ENCODE measurements at places on chromosomes 5 and 9.

GRCh38 chr5:86461169-86461956, 156.4 kb upstream of the COX7C start:
- DNase-seq = no peak

DNA sequence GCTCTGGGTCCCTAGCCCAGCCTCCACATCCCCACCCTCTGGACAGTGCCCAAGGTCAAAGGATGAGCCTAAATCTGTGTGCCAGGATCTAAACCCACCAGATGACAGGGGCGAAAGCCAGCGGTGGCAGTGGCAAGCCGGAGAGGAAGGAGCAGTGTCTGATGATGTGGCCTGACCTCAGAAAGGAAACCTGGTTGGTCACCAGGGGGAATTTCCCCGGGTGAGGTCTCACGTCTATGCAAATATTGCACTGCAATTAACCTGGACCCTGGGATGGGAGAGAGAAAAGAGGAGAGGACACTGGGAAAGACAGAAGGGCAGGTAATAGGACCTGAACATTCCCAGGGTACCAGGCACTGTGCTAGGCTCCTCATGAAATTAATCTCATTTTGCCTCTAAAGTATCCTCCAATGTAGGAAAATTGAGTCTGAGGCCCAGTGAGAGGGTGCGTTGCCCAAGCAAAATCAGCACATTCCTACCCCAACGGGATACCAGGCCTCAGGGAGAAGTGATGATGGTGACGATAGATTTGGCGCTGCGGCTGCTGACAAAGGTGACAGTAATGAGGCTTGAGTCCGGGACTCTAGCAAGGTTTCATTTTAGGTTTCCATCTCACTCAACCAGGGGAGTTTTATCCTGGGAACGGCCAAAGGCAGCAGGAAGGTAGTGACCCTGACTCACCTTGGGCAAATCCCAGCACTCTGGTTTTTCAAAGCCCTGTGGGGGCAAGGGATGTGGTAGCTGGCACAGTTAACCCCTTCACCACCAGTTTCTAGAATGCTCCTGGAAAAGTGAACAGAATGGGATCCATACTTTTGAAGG, 13.4 kb upstream of the TNIP1 start:
- no peak for DNase-seq

DNA sequence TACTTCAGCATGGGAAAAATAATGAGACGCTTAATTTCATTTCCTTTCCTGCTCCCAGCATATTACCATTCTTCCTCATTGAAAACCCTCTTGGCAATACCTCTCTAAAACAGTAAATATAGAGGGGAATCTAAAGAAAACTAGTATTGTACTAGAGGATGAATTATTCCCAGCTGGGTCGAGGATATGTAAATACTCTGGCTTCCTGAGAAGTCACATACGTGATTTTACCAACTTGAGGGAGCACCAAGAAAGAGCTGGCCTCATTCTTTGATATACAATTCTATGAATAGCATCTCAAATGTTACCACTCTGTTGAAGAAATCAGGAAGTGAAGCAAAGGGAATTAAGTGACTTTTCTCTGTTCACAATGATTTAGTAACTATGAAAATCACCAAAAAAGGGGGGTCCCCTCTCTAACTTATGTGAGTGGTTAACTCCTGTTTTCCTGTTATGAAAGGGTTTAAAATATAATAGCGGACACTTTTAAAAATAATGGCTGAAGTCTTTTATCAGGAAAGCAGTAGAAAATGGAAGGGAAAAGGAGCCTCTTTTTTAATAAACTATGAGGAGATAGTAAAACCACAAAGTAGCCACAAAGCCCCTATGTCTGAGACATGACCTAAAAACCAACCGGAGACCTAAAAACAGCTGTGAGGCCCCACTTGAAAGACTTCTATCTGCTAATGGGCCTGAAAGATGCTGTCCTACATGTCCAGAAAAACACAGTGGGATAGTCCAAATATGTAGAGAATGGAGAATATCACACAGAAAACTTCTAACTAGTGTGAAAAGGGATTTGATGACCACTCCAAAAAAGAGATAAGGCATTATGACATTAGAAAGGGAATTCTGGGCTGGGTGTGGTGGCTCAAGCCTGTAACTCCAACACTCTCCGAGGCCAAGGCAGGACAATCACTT, 42.6 kb downstream of the LPAR1 start:
- DNase-seq = no peak

- no peak for DNase-seq
Measured at GRCh38 chr5:10729320-10730042, 31.6 kb downstream of the DAP start.

DNA sequence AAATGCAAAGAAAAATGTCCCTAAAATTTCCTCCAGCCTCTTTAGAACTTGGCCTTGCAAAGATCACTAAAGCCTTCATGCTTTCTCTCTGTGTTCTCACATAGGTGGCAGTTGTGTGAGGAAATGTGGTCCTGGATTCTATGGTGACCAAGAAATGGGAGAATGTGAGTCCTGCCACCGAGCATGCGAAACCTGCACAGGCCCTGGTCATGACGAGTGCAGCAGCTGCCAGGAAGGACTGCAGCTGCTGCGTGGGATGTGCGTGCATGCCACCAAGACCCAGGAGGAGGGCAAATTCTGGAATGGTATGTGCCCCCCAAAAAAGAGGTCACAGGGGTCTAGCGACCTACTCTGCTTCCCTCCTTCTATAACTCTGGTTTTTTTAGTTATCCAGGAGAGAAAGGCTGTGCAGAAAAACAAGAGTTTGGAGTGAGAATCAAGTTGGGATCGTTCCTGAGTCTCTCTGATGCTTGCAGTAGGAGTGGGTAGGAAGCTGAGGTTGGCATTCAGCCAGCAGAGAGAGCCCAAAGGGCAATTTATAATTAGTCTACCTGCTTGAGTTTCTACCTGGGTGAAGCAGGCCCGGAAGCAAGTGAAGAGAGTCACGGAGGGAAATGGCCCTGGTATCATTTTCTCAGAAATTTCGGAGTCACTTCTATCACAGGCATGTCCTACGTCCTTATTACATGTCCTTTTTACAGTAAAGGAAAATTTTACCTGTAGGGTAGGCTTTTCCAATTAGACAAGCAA, 97.5 kb downstream of the RFK start:
- no peak for DNase-seq

GRCh38 chr9:74951107-74951720, 1.5 kb downstream of the C9orf40 start:
- no peak for DNase-seq

- no peak for DNase-seq
Measured at GRCh38 chr5:34054400-34054729, 11.4 kb upstream of the C1QTNF3 start.

DNA sequence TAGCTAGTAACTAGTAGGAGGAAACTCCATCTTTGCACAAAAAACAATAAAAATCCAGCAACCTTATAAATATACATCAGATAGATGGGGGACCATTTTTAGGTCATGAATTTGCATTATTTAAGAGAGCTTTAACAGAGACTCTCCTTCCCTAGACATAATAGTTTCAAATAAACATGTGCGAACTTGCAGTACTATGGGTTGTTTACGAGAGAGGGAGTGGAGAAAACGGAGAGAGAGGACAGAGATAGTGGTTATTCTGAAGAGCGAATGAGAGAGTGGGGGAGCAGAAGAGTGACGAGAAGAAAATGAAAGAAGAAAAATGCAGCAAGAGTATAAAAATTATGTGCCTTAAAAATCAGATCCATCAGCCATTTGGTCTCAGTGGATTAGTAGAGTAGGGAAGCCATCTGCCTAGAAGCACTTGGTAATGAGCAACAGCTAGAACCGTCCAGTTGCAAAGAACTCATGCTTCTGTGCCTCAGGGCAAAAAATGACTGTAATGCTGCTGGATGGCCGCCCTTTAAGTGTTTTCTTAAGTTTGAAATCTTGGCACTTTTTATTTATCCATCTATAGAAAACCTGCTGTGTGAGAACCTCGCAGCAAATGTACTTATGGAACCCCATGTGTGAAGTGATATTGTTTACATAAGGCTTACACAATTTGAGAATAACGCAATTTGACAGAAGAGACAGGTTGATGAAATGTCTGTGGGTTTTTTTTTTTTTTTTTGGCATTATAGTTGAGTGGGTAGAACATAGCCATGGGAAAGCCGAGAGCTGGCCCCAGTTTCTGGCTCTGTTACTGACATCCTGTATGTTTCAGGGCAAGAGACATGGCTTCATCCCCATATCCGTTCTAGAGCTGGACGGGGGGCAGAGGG, 95.6 kb upstream of the ZNF608 start:
- DNase-seq = no peak

DNA sequence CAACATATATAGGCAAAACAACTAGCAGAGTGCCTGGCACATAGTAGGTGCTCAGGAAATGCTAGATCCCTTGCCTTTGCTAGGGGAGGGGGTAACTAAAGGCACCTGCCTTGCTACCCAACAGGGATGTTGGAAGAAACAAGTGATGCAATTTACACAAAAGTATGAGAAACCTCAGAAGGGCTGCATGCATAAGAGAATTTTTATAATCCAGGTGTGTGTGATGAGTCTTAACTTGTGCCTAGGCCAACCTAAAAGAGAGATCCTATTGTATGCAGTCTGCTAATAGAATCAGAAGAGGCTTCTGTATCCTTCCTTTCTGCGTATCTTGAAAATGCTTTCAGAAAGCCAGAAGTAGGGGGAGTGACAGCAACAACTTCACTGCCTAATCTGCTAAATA, 135.9 kb downstream of the SLIT3 start:
- DNase-seq = no peak

DNA sequence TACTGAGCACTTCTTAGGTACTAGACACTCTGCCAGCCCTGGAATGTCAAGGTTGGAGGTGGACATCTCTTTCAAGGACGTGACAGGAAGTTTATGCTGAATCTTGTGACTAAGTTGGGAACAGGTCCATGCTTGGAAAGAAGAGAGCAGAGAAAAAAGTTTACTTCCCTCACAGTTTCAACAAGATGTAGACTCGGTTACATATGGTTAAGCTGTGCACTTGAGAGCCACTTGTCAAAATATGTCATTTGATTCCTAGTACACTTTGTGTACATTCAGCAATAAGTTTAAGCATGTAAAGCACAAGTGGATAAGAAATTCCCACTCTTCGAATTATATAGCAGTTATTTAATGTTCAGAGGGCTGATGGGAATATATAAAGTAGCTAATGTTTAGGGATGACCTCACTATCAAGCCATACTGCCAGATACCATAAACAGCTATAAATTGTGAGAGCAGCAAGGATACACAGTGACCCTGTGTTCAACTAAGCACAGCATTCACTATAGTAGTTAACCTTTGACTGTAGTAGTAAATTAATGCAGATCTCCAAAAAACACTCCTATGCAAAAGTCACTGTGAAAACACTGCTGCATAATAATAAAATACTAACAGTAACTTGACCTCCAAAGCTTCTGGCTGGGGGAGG, 1944.6 kb upstream of the WWC1 start:
- no peak for DNase-seq

- peak; percentile 91 for DNase-seq
Measured at GRCh38 chr9:94971378-94972131, 245.1 kb downstream of the AOPEP start.

DNA sequence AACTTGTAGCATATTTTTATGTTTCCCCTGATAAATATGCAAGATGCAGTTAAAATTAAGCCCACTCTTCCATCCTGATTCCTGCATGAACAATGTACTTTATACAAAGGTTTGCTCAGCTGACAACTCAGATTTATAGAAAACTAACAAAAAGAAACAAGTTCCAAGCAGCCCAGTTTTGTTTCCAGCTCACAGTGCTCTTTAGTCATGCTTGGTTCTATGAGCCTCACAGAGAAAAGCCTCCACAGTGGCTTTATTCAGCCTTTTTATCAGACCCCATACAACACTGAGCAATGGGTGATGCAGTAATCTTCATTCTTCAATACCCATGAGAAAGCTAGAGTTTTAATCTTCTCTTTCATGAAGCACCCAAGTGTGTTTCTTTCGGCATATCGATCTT, 329.6 kb downstream of the SLCO4C1 start:
- no peak for DNase-seq

DNA sequence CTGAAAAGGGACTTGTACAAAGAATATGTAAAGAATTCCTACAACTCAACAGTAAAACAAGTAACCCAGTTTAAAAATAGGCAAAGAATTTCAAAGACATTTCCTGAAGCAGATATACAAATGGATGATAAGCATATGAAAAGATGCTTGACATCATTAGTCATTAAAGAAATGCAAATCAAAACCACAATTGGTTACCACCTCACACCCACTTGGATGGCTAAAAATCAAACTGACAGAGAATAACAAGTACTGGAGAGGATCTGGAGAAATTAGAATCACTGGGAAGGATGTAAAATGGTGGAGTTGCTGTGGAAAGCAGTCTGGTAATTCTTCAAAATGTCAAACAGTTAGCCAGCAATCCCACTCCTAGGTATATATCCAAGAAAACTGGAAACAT, 12.5 kb upstream of the FOXE1 start:
- no peak for DNase-seq

DNA sequence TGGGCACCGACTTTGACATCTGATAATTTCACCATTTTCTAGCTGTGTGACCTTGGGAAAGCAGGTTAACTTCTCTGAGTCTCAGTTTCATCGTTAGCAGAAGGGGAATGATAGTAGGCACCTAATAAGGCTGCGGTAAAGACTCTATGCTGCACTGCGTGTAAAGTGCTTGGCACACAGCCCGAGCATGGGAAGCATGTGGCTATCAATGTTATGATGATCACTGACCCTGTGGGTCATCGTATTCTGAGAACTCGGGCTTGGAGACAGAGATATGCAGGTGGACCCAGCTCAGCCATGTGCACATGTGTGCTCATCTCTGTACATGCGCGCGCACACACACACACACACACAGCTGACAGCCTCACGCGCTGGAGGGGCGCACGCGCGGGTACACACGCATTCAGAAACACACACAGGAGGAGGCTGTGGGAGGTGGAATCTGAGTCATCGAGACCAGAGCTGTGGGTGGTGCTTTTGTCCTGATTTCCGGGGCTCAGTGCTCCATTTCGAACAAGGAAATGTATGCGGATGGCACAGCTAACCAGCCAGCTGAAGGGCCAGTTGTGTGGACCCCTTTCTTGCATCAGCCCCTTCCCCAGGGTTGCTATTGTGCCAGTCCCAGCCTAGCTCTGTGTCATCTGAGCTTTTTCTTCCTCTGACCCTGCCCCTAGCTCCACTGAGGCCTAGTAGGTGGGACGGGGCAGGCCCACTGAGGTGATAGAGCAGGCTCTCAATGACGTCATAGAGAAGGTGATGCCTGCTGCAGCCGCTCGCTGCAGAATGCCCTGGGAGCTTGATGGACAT, 11.1 kb upstream of the ARAP3 start:
- no peak for DNase-seq

GRCh38 chr5:72523960-72524582, 16.9 kb upstream of the ZNF366 start:
- DNase-seq = no peak

- no peak for DNase-seq
Measured at GRCh38 chr9:127020036-127020801, 102.2 kb downstream of the ANGPTL2 start.

DNA sequence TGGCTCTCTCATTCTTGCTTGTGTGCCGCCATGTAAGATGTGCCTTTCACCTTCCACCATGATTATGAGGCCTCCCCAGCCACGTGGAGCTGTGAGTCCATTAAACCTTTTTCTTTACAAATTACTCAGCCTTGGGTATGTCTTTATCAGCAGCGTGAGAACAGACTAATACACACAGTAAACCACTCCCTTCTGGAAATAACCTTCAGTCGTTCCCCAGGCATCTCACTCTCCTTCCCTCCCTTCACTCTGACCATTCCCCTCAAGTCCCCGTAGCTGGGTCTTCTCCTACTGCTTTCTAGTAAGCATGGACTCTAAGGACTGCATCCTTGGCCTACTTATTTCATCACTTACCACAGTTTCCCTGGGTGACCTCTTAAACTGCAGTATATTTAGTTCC, 493.9 kb downstream of the CCDC171 start:
- DNase-seq = no peak

GRCh38 chr9:5586391-5586802, 42.5 kb upstream of the RIC1 start:
- DNase-seq = no peak

Data from left lobe of liver (tissue), 2 donors.